ENCODE measurements at places on chromosomes 1 and 21.

- no peak for DNase-seq
These were observed 79.7 kb upstream of the MAP10 start for GRCh38 chr1:232725305-232726047.

DNA sequence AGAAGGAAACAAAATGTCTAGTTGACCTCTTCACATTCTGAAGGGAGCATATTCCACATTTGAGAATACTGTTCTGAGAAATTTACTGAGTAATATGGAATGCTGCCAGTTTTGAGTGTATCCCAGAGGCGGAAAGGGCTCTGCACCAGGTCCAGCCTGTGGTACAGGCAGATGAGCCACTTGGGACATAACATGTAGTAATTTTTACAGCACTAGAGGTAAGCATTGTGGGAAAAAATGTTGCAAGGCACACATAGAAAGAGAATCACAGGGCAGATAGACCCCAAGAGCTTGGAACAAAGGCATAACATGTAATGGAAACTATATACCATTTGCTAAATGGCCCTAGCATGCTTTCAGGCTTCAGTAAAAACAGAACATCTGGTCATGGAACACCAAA is 228.5 kb downstream of the USH2A start:
- DNase-seq = no peak

GRCh38 chr1:168134642-168135041 is 2.1 kb downstream of the GPR161 start:
- no peak for DNase-seq

- DNase-seq = no peak
These were observed 39.7 kb upstream of the MAP10 start for GRCh38 chr1:232765542-232765941.

DNA sequence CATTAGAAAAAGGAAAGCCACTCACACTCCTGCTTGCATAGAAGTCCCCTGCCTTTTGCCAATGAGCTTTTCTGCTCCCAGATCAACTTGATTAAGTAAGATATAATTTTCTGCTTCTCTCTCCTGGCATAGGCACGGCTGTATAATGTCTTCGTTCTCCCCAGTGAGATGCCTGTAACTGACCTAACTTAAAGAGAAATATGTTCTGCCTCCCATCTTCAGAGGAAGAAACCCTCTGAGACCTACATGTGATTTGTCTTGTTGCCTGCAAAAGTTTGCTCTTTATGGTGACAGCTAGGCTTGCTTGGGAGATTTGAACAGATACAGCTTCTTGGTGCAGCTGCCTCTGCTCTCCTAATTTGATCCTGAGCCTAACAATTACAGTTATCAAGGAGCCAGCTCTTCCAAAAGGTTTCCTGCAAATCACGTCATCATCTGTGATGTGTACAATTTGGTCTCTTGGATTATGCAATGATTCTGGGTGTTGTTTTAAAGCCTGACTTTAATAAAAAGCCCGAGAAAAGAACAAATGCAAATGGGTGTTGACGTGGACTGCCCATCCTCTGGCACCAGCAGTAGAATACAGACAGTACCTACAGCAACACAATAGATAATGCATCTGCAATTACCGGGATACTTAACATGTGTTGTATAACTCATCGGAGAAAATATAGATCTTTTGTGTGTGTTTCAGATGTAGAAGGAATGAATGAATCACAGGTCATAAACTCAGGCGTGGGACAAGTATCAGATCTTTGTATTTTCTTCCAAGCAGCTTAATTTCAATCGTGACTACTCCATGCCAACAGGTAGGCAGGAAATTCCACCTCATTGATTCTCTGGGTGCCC is 76.2 kb upstream of the KAZN start:
- DNase-seq = no peak

DNA sequence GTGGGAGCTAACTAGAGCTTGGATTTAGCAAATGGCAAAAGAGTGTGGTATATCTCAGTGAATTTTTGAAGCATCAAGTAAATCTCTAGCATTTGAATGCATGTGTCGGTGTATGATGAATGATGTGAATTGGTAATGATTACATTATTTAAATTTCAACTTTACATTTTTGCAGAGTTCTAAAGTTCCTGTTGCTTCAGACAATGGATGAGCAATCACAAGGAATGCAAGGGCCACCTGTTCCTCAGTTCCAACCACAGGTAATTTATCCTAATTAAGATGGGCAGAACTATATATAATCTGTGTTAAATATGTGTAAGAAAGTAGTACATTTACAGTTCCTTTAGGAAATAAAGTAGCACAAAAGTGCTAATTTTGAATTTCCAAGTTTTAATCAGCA is 75.6 kb downstream of the NEK7 start:
- no peak for DNase-seq

GRCh38 chr1:3903141-3904005 is 3.3 kb upstream of the C1orf174 start:
- DNase-seq = no peak

GRCh38 chr21:44696572-44696971 is 400 bp upstream of the KRTAP10-12 start:
- no peak for DNase-seq

GRCh38 chr21:42784276-42784675 is 95.1 kb downstream of the WDR4 start:
- DNase-seq = no peak

DNA sequence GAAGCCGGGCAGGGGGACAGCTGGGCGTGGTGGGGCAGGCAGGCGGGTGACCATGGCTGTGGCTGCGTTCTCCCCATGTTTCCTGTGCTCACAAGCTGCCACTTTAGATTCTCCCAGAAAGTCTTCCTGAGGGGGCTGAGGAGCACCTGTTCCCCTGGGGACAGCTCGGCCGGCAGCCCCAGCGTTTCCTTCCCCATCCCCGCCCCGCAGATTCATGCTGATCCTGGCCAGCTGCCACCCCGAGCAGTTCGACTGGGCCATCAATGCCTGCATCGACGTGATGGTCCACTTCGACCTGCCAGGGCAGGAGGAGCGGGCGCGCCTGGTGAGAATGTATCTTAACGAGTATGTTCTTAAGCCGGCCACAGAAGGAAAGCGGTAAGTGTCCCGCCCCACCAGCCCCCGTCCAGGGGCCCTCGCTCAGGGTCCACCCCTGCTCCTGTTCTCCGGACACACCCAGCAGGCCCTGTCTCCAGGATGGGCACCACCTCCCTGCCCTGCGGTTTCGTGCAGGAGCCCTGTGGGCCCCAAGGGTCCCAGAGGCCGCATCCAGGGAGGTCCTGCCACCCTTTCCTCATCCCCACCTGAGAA is 10.9 kb upstream of the ATAD3B start:
- DNase-seq = no peak

GRCh38 chr1:234975122-234975940 is 153.3 kb downstream of the TOMM20 start:
- peak; percentile 24 for DNase-seq
